ENCODE measurements at places on chromosomes 16 and 17.
A peak's percentile ranks its signal among the peaks of the same experiment; 100 is the strongest.

- no peak for DNase-seq
Observed at GRCh38 chr17:37465069-37465616, 24.5 kb upstream of the DUSP14 start.

DNA sequence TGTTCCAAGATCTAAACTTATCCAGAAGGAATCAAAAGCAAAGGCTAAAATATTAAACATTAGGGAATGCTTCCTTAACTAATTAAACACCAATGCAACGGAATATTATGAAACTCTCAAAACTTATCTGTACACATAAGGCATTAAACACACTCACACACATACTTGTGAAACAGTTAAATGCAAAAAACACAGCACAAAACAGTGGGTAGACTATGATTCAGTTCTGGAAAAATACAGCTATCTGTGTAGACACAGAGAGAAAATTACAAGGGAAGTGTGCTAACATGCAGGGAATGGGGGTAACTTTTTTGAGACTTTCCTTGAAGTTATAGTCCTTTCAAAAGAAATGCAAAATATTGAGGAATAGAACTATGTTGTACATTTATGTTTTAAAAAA, 36.7 kb upstream of the CCL1 start:
- DNase-seq: no peak

DNA sequence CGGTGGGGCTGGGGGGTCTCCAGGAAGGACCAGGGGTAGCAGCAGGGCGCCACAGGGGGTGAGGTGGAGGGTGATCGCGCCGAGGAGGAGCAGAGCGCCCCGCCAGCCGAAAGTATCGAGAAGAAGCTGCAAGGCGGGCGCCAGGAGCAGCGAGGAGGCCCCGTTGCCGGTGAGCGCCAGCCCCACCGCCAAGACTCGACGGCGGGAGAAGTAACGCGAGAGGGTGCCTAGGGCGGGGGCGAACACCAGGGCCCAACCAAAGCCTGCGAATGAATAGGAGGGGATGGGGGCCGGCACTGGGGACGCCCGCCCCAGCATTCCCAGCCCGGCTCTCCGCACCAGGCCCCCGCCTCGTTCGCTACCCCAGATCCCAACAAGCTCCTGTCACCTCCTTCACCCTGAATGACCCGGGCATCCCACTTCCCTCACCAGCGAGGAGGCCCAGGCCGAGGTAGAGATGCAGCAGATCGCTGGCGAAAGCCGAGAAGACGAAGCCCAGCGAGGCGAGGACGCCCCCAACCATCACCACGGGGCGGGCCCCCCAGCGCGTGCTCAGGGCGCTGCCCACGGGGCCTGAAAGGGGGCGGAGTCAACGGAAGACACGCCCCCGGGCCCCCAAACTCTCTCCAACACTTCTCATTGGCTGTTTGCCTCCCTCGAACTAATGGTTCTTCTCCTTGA, 1.3 kb downstream of the SLC16A11 start:
- no peak for DNase-seq

- no peak for DNase-seq
Observed at GRCh38 chr16:24216961-24217360, 39.2 kb upstream of the CACNG3 start.

DNA sequence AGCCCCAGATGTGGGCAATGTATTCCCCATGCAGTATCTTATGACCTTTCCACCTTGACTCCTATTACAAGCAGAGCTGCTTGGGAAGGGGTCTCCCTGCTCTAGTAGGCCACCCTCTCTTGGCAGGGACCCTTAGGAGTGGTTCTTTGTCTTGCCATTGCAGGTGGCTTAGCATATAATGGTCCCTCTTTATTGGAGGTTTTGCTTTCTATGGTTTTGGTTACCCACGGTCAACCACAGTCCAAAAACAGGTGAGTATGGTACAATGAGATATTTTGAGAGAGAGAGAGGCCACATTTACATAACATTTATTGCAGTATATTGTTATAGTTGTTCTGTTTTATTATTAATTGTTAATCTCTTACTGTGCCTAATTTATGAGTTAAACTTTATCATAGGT, 472.8 kb upstream of the ASIC2 start:
- DNase-seq: no peak

DNA sequence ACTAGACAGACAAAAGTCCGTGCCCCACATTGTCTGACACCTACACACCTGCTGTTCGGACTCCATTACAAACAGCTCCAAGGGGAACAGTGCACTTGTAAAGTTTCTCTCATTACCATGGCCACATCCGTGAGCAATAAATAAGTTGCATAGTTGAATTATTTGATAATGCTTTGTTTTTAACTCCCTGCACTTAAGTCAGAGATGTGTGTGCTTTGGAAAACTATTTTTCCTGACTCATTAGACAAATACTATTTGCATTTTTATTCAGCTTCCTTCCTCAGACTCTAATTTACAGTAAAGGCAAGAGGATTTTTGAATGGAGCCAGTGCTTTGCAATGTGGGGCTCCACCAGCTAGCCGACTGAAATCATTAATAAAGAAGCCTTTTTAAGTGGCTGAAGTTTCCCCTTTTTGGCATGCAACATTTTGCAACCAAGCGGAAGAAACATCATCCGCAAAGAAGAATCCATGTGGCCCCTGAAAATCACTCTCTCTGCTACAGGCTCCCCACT, 6.5 kb upstream of the CCL2 start:
- DNase-seq: no peak

GRCh38 chr17:57577751-57578607, 167.1 kb downstream of the CCDC182 start:
- no peak for DNase-seq

DNA sequence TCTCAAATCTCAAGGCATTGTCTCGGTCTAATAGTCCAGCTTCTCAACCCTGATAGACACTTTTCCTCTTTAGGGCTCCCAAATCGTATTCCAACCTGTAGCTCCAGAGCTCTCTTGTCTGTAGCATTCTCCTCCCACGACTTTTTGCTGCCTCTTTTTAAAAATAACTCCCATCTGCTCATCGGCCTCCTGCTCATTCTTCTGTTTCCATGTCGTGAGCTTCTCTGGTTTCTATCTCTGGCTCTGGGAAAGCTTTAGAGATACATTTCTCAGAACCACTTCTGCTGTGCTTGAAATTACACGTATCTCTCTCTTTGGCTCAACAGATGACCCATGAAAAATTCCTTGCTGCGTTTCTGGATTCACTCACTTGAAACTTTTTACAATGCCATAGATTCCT, 609.6 kb upstream of the C16orf82 start:
- no peak for DNase-seq

DNA sequence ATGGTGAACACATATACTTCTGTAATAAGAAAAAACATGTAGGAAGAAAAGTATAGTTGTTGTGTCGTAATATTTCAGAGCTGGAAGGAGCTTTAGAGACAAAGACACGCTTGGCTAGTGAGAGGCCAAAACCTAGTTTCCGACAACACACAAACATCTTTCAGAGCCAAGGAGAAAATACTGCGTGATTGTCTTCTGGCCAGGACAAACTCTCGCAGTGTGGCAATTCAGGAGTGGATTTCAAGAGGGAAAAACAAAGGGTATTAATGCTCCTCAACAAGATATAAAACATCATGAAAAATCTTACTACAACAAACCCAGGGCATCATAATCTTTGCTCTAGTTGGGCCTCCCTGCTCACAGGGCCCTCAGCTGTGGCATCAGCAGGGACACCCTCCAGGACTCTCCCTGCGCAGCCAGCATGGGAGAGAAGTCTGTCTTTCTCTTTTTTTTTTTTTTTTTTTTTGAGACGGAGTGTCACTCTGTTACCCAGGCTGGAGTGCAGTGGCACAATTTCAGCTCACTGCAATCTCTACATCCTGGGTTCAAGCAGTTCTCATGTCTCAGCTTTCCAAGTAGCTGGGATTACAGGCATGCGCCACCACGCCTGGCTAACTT, 66.4 kb downstream of the CYB5B start:
- DNase-seq: no peak

DNA sequence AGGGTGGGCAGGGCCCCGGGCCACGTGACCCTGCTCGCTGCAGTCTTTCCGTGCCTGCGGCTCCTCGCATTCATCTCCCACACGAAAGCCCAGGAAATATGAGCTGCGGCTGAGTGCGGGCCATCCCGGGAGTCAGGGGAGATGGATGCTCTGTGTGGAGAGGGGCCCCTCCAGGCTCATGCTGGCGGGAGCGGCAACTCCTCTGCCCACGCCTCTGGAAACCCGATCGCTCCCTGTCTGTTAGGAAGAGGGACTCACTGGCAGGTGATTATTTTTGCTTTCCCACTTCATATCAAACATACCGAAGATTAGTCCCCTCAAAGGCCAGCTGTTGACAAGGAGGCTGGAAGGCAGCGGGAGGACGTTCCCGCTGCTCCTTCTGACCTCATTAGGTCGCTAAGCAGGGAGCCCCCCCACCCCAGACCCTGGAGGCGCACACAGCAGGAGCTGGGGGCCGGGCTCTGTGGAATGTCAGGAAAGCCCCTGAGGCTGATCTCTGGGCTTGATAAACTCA, 228.5 kb downstream of the FOXL1 start:
- DNase-seq: peak; percentile 56

- no peak for DNase-seq
Observed at GRCh38 chr16:56789360-56789759, 59.4 kb downstream of the NUP93 start.

DNA sequence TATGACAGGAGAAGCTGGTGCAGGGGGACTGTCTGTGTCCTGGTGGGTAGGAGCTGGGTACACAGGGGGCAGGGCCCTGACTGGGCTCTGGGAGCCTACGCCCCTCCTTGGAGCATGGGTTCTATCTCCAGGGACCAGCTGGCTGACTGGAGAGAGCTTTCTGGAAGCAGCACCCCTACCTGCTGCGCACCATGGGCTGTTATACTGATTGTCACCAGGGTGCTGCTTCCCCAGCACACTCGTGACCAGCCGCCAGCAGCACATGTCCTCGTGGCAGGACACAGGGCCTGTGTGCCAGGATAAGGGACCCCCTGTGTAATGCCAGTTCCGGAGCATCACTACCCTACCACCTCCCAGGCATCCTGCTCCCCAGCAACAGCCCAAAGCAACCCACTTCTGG, 106.0 kb downstream of the AMFR start:
- no peak for DNase-seq

DNA sequence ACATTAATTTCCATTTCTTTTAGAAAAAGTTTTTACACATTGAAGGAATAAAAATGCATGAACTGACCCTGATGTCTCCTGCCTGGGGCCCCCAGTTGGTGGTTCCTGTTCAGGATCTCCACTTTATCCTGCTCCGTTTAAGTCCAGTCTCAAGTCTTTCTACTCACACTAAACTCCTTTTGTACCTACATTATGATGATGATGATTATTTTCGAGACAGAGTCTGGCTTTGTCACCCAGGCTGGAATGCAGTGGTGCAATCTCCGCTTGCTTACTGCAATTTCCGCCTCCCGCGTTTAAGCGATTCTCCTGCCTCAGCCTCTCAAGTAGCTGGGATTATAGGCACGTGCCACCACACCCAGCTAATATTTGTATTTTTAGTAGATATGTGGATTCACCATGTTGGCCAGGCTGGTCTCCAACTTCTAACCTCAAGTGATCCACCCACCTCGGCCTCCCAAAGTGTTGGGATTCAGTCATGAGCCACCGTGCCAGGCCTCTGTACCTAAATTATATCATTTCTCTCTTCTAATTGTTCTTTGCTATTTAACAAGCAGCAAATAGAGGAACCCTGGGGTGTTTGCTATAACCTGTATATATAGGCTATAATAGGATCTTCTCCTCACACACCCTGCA, 2.2 kb upstream of the FOXK2 start:
- no peak for DNase-seq

- no peak for DNase-seq
Observed at GRCh38 chr16:59169168-59169567, 435.1 kb upstream of the GOT2 start.

DNA sequence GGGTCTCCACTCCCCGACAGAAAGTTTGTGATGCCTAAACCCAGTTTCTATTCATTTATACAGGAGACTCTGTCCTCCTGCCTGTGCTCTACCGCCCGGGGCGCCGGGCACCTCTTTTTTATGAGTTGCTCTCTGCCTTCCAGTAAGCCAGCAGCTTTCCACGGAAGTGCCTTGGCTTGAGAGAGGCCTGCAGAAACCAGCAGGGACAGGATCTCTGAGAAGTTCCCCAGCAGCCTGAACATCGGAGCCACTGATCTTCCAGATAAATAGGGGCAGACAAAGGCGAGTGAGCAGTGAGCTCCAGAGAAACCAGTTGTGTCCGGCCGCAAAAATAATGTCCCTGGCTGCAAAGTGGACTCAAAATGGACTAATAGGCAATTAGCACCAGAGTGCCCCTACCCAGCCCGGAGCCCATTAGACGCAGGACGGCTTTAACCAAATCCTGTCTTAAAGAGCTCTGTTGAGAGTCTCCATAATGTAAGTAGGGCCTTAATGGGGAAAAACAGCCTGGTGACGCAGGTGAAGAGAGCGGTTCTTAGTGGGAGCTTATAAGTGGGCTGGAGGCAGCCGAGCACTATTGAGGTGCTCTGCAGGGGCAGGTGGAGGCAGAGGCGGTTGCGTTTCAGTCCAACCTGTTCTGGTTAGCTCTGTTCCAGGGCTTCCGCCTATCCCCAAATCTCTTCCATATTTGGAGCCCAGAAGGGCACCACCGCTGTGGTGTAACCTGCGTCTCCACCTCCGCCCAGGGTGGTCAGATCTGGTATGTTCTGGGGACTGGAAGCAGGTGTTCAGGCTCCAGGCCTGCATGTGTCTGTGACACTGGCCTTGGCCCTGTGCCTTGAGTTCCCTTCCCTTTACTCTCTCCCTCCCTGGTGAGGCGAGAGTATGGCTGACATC, 74.1 kb downstream of the NT5M start:
- no peak for DNase-seq

DNA sequence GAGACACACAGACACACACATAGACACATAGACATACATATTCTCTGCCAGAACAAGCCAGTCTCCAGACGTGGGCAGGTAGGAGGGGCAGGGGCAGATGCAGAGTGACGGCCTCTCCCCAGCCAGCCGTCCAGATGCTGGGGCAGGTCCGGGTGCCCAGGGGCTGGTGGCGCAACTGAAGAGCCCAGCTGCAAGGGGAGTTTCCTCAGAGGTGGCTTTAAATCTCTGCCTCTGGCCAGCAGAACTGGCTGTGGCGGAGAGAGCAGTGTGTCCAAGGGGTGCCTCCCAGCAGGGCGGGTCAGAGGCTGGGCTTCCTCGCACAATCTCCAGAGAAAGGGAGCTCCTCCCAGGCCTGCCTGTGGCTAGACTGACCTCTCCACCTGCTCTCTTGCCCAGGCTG, 9.4 kb upstream of the GCGR start:
- DNase-seq: no peak

DNA sequence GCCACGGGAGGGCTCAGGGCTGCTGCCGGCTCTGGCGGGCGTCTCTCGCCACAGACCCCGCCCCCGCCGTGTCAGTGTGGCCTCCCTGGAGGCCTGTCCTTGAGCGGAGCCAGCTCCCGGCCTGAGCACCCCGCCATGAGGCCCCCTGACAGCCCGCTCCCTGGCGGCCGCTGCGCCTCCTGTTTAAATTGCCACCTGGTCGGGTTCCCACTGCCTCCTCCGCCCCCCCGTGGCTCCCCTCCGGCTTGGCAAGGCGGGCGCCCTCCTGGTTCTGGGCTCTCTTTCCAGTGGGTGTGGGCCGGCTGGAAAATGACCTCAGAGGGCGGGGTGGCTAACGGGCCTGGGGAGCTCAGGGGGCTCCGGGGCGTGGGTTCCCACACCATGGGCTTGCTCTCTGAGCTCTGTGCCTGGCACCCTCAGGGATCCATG, 42.1 kb upstream of the SSTR5 start:
- no peak for DNase-seq

Measured in mesothelial cell of epicardium (in vitro differentiated cells).